ENCODE measurements at places on chromosomes 7 and 10.
A peak's percentile ranks its signal among the peaks of the same experiment; 100 is the strongest.

GRCh38 chr10:7206412-7207100 lies 204.3 kb downstream of the SFMBT2 start:
- DNase-seq: peak; percentile 10

GRCh38 chr10:70432561-70433263 lies 8.8 kb downstream of the NODAL start:
- no peak for DNase-seq

GRCh38 chr7:1741751-1742554 lies 71.9 kb downstream of the ELFN1 start:
- DNase-seq: peak; percentile 49

DNA sequence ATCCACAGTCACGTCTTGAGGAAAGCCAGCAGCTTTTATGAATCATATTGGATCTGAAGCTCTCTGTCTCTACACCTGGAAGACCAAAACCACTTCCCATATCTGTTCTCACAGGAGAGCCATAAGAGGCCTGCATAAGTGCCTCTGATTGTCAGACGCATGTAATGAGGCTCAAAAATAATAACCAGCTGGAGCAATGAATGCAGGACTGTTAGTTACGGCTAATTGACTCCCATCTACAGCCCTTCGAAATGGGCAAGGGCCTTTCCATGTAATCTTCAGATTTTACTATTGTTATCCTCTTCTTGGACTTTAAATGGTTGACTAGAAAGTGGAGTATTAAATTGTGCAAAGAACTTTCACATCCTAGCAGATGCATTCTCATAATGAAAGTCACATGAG lies 4.4 kb upstream of the SEMA3C start:
- no peak for DNase-seq

GRCh38 chr7:151053096-151053495 lies 4.6 kb downstream of the CDK5 start:
- DNase-seq: no peak

DNA sequence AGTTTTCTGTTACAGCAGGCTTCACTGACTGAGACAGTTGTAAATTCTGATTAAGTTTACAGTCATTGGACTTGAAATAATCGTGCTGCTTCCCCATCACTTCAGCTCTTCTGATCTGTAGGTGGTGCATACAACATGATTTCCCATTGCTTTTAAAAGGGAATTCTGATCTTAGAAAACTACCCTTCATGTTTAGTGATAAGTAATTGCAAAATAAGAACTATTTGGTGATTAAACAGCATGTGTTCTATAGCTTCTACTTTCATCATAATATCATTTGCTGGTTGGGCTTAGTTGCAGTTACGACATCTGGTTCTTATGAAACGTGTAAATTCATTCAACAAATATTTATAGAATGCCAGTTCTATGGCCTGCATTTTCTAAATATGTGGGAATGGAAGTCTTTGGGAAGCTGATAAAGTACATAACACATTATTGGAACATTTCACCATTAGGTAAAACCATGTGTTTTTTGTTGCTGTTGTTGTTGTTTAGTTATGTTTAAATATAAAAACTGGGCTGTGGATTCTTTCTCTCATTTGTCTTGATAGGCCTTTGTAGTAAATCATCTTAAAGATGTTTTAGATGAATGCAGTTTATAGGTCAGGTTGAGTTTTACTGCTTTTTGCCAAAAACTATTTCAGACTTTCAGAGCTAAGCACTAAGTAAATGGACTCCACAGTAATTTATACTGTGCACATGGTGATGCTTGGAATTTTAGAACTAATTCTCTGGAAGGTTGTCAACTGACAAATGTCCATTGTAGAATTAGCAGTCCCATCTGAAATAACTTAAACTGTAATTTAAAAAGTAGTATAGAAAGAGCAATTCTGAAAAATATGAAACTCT lies 13.1 kb downstream of the GNAI1 start:
- DNase-seq: no peak

- no peak for DNase-seq
Measured at GRCh38 chr10:3875842-3876235, 90.8 kb upstream of the KLF6 start.

- no peak for DNase-seq
Measured at GRCh38 chr7:23212841-23213240, 31.0 kb downstream of the NUP42 start.

- no peak for DNase-seq
Measured at GRCh38 chr7:149196705-149197171, 1.4 kb downstream of the ZNF282 start.

- DNase-seq: no peak
Measured at GRCh38 chr10:63819753-63820329, 298.6 kb downstream of the REEP3 start.

DNA sequence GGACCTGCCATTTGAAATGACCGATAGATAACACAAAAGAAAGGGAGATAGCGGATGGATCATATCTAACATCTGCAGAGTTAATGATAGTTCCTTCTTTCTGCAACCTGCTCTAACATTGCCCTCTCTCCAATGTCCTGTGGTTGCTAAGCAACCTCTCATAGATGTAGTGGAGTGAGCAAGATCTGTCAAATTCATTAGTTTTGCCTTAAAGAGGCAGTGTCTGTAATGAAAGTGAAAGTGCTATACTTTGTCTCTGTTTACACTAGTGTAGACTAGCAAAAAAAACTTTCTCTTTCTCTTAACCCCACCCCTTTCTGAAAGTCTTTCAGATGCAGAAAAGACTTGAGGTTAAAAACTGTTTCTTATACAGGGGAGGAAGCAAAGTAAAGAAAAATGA lies 1196.9 kb downstream of the SORCS3 start:
- no peak for DNase-seq

- DNase-seq: no peak
Measured at GRCh38 chr10:77927402-77928246, 1.1 kb upstream of the DLG5 start.

DNA sequence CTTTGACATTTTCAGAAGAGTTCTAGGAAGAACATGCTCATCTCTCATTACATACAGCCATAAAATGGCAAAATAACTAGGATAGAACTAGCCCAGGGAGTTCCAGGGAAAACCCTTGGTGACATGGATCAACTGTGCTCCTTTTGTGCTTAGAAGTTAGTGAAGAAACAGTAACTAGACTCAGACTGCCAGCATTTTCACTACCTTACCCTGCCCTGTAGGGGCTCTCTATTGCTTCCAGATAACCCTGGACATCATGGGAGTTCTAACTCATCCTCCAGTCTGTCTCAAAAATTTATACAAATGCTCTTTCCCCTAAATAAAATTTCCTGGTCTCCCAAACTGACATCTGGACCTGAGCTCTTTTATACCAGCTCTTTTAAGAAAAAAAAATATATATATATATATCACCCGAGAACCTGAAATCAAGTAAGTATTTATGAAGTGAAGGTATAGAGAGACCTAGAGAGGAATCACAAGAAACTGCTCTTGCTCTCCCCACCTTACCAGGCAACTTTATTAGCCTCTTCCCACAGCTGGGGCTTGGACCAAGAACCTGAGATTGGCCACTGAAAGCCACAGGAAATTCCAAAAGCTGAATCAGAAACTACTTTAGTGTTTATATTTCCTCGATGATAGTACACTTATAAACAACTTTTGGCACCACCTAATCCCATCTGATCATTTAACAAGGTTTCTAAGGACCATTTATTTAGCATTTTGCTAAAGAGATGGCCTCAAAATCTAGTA lies 101.4 kb downstream of the RELN start:
- DNase-seq: no peak

- DNase-seq: no peak
Measured at GRCh38 chr7:4740796-4741195, 34.6 kb upstream of the AP5Z1 start.

DNA sequence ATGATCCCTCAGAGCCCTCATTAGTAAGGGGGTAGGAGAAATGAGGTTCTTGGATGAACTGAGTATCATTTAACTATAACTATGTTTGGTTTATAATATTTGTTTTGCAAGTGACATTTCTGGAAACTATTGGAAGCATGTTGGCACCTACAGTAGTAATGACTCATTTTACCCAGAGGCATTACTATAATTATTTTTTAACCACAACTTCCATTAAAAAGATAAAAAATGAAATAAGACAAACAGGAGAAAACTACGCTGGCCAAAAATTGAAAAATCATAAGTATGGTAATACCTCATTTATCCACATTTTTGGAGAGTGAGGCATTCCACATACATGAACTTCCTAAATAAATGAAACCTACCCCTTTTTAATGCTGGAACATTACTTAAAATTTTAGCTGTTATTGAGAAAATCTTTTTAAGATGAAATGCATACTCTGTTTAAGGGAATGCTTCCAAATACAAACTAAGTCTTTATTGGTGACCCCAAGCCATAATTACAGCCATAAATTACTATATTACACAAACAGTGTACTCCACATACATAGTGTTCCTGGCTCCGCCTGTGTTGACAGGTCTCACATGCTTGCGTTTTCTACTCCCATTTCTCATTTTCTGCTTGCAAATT lies 84.6 kb upstream of the CAPZA2 start:
- no peak for DNase-seq

GRCh38 chr10:7544203-7544602 lies 122.6 kb downstream of the ITIH5 start:
- DNase-seq: no peak

DNA sequence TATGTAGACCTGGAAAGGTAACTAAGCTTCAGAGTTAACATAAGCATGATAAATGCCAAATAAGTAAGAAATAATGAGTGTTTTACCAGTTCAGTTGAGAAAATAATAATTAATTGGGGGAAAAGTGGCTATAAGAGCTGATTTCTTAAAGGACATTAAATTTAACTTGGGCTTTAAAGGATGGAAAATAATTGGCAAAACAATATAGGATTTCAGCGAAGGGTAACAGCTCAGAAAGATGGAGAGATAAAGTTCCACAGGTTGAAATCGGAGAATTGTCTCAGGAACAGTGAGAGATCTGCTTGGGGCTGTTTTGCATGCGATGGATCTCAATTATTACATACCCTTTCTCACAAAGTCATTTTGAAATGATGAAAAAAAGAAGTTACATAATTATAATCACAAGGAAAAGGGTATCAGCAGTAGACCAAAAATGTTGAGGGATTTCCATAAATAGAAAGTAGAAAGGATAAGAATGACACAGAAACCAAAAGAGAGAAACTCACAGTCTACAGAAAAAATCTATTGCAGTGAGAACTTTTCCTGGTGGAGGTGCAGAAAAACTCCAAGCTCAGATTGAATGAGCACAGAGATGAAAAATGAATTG lies 40.1 kb upstream of the ITGB8 start:
- no peak for DNase-seq

- DNase-seq: no peak
Measured at GRCh38 chr10:69179089-69179742, 818 bp upstream of the SUPV3L1 start.

GRCh38 chr7:42831718-42832522 lies 80.0 kb downstream of the C7orf25 start:
- no peak for DNase-seq

DNA sequence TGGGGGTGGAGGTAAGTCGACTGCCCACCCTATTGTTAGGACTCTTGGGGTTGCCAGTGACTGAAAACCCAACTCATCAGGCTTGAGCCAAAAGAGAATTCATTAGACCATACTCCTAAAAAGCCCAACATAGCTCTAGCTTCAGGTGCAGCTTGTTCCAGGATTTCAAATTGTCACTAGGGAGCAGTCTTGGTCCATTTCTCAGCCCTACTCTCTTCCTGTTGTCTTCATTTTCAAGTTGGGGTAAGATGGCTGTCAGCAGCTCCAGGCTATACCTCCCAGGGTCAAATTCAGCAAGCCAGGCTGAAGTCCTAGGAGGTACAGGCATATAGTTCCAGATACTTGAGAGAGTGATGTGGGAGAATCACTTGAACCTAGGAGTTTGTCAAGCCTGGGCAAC lies 14.9 kb upstream of the COL13A1 start:
- DNase-seq: no peak

Data from GF-D8 (cell line).